Activated CD4-positive, alpha-beta T cell treated with anti-CD3 and anti-CD28 coated beads, Interleukin-2, amount 50 U/mL, for 16 hours (primary cell): ENCODE measurements at places on chromosomes 1 and 21.

GRCh38 chr1:53536606-53537005, 77.4 kb downstream of the DMRTB1 start:
- no peak for DNase-seq

GRCh38 chr1:64335636-64336035, 132.2 kb downstream of the UBE2U start:
- DNase-seq = no peak

- no peak for DNase-seq
Observed at GRCh38 chr1:102941366-102941947, 166.9 kb downstream of the COL11A1 start.

GRCh38 chr1:189977184-189977583, 500.5 kb downstream of the BRINP3 start:
- no peak for DNase-seq

GRCh38 chr1:192805832-192806323, 3.0 kb upstream of the RGS2 start:
- DNase-seq = peak; percentile 92

DNA sequence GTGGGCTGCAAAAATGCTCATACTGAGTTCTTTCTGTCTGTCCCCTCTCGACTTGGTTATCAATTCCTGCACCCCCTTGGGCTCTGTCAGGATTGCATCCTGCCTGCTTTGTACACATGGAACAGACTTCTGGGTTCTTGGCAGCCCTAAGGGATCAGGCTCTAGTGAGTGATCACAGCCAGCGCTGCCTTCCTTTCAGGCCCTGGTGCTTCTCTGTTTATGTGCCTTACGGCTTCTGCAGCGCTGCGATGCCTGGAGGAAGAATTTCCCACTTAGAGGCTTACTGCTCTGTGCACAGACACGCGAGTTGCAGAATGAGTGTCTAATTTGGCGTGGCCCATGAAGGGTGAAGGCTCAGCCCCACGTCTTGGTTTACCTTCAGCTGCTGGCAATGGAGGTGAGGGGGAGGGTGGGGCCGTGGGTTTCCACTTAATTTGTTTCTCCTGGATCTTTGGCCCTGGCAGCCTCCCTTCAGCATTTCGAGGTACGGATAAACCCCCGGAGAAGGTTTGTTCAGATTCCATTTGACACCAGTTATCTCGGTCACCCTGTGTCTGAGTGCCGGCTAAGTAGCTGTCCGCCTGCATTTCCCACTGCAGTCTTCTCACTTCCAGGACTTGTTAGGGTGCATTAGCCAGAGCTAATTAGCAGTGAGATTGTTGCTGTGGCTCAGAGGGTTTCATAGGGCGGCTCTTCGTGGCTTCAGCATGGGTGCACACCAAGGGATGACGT, 227.3 kb downstream of the DYRK1A start:
- DNase-seq = no peak

GRCh38 chr21:46636181-46636512, 673 bp downstream of the PRMT2 start:
- DNase-seq = no peak

- DNase-seq = no peak
Observed at GRCh38 chr21:41188486-41189149, 20.7 kb downstream of the BACE2 start.

- DNase-seq = peak; percentile 4
Observed at GRCh38 chr1:23664837-23665795, 26.5 kb upstream of the RPL11 start.

GRCh38 chr1:67942274-67942673, 108.2 kb downstream of the DIRAS3 start:
- DNase-seq = no peak

GRCh38 chr1:235327559-235328270, at the start of gene ARID4B:
Gene ARID4B (minus strand): TSS chr1:235328179. CDS start chr1:235326919, 1,260 bp downstream.
- DNase-seq = no peak

GRCh38 chr21:15627011-15627410, 102.8 kb upstream of the USP25 start:
- no peak for DNase-seq

- DNase-seq = no peak
Observed at GRCh38 chr21:44836666-44837471, 19.0 kb upstream of the SUMO3 start.

DNA sequence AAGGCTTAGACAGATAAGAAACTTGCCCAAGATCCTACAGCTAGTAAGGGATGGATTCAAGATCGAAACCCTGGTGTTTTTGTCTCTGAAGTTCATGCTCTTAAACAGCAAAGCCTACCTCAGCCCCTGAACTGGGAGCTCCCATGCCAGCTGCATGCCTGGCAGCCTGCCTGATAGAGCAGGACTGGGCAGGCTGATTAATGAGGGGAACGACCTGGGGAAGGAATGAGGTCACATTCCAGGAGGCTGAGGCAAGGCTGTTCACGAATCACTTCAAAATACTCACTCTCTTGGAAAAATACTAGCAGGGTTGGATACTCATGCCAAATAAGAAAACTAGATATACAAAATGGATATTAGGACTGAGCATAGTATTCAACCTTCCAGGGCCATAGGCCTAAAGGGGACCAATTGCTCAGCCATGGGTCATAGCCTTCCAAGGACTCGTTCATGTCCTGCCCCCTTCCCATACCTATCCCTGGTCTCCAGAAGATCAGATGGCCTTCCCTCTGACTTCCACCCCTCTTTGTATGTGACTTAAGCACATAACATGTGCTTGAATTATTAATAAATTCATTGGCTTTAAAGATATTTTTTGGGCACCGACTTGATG, 15.6 kb upstream of the TACSTD2 start:
- DNase-seq = no peak

DNA sequence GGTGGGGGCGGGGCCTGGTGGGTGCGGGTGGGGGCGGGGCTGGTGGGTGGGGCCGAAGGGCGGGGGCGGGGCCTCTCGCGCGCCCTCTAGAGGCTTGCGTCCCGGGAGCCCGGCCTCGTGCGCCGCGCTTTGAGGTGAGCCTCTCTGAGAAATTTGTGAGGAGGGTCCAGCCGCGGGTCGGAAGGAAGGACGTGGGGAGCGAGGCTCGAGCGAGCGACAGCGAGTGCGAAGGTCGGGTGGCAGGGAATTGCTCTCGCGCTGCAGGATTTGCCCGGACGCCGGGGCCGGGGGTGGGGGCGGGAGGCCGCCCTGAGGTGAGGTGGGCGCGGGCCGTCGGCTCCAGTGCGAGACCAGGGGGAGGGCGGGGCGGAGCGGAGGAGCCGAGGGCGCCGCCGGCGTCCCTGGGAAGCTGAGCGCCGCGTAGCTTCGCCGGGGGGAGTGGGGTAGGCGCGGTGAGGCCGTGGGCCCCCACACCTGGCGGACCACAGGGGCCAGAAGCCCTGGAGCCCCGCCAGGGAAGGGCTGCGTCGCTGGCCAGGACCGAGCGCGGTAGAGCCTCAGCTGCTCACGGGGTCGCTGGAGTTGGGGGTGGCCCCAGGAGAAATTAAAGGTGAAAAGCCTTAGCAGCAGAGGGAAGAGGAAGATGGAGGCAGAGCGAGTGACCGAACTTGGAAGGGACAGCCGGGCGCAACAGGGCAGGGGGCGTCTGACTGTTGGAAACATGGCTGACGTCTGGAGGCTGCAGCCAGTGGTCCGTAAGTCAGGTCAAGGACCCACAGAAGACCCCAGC, 754 bp upstream of the LSS start:
- DNase-seq = no peak

GRCh38 chr21:28745131-28746016, 247.3 kb downstream of the LTN1 start:
- peak; percentile 80 for DNase-seq

- DNase-seq = no peak
Observed at GRCh38 chr1:167774710-167775109, 52.9 kb downstream of the MPZL1 start.
